Activated CD4-positive, alpha-beta memory T cell treated with anti-CD3 and anti-CD28 coated beads, Interleukin-2, amount 10 ng/mL, durations not matched to agents 7 days and 5 days (primary cell): ENCODE measurements at places on chromosomes 1 and 21.

GRCh38 chr1:91836331-91837040 is 49.5 kb downstream of the TGFBR3 start:
- no peak for DNase-seq

DNA sequence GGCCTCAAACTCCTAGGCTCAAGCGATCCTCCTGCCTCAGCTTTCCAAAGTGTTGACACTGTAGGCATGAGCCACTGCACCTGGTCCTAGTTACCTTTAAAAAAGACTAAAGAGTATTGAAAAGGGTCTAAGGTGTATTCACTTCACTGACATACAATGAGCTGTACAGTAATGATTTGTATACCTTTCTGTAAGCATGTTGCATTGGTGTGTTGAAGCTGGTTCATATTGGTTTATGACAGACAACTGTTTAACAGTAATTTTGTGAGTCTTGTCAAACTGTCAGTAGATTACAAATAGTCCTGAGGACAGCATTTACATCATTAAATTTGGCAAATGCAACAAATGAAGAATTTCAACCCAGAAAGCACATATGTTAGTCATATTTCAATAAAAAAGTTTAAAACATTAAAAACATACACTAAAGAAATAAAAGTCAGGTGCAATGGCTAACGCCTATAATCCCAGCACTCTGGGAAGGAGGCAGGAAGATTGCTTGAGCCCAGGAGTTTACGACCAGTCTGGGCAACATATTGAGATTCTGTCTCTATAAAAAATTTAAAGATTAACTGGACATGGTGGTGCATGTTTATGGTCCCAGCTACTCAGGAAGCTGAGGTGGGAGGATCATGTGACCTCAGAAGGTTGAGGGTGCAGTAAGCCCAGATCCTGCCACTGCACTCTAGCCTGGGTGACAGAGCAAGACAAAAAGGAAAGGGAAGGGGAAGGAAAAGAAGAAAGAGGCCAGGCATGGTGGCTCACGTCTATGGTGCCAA is 88.3 kb upstream of the HP1BP3 start:
- DNase-seq, result no peak

DNA sequence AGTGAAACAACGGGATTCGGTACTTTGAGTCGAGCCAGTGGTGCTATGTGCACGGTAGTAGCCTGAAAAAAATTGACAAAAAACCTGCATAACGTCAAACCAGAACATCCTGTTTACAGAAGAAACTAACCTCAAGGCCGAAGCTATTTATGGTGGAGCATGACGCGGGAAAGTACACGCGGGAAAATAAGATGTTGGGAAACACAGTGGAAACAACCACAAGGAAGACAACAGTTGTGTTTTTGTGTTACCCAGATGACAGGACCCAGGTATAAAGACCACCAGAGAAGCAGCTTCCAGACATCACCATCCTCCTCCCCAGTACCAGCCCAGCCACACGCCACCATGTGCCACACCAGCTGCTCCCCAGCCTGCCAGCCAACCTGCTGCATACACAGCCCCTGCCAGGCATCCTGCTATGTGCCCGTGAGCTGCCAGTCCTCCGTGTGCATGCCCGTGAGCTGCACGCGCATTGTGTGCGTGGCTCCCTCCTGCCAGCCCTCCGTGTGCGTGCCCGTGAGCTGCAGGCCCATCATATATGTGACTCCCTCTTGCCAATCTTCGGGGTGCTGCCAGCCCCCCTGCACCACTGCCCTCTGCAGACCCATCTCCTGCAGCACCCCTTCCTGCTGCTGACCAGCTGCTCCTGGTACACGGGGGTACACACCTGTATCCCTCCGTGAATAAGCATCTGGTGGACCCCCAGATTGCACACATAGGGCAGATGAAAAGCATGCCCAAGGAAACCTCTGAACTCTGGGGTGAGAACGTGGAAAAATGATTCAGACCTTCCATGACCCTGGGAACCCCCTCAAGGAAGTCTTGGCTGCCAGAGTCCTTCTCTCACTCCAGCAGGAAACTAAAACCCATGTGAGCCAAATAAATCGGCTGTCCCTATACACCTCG is at the start of gene KRTAP12-3:
Gene KRTAP12-3, plus strand, starts transcription at position 298 of the 906 bp plus-strand sequence. Its CDS starts 48 bp downstream, at position 346.
- peak; percentile 67 for DNase-seq

DNA sequence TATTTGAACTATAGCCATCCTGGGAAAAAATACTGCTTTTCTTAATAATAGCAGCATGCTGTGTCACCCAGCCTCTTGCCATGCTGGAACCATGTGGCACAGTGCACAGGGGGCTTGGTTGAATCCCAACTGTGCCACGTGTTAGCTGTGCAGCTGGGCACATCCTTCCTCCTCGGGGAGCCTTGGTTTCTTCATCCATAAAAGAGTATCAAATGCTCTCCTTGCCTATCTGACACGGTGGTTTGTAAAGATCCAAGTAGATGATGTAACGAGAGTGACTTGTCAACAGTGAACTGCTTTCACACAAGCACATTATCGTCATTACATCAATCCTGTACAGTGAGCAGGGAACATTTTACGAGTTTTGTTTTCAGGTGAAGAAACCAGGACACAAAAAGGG is 24.4 kb downstream of the VASH2 start:
- no peak for DNase-seq

DNA sequence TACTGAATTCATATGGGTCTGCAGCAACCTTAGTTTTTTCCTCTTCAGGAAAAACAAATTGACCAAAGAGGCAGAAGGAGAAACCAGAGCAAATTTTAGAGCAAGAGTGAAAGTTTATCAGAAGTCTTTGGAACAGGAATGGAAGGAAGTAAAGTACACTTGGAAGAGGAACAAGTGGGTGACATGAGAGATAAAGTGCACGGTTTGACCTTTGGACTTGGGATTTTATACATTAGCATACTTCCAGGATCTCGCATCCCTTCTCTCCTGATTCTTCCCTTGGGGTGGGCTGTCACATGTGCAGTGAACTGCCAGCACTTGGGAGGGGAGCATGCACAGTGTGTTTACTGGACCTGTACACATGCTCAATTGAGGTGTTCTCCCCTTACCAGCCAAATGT is 754.8 kb upstream of the ADAMTS5 start:
- DNase-seq, result no peak

DNA sequence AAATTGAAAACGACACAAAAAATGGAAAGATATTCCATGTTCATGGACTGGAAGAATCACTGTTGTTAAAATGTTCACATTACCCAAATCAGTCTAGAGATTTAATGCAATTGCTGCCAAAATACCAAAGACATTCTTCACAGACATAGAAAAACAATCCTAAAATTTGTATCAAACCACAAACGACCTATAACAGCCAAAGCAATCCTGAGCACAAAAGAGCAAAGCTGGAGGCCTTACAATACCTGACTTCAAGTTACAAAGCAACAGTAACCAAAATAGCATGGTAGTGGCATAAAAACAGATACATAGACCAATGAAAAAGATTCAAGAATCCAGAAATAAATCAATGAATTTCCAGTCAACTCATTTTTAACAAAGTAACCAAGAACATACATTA is 1077.3 kb downstream of the KCNT2 start:
- DNase-seq, result no peak

GRCh38 chr1:93080179-93080823 is 1.2 kb downstream of the MTF2 start:
- no peak for DNase-seq

DNA sequence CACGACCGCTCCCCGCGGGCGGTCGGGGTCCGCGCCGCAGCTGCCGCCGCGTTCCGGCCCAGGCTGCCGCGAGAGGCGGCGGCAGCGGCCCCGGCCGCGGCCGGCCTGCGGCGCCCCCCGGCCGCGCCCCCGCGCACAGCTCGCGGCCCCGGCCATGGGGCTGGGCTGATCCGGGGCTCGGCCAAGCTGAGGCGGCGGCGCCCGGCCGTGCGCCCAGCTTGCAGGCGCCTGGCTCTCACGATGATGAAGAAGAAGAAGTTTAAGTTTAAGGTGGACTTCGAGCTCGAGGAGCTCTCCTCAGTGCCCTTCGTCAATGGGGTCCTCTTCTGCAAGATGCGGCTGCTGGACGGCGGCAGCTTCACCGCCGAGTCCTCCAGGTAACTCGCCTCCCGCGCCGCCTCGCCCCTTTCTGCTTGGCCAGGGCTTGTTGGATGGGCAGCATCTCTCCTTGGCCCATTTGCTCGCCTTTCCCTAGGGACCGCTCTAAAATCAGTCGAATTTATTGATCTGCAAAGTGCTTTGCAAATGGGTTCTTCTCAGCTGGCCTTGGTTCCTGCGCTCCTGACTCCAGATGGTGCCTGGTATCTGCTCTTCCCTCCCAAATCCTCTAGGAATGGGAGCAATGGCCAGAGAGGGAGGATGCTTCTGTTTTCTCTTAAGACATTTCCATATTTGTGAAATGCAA is 431 bp downstream of the EEIG2 start:
- DNase-seq, result peak; percentile 40

DNA sequence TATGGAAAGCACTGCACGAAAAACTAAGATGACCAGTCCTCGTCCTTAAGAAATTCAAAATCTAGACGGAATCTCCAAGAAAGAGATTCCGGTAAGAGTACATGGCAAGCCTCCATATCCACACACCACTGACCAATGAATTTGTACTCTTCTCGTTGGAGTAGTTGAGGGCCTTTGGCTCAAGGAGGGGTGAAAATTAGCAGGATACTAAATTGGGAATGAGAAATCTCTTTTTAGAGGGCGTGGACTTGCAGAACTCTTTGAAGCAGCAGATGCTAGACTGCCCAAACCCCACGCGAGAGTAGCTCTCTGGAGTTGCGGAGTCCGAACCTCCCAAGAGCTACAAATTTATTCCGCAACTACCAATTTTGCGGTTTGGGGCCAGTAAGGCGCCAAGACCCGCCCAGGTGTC is 872 bp upstream of the PPP2R5A start:
- DNase-seq, result no peak

DNA sequence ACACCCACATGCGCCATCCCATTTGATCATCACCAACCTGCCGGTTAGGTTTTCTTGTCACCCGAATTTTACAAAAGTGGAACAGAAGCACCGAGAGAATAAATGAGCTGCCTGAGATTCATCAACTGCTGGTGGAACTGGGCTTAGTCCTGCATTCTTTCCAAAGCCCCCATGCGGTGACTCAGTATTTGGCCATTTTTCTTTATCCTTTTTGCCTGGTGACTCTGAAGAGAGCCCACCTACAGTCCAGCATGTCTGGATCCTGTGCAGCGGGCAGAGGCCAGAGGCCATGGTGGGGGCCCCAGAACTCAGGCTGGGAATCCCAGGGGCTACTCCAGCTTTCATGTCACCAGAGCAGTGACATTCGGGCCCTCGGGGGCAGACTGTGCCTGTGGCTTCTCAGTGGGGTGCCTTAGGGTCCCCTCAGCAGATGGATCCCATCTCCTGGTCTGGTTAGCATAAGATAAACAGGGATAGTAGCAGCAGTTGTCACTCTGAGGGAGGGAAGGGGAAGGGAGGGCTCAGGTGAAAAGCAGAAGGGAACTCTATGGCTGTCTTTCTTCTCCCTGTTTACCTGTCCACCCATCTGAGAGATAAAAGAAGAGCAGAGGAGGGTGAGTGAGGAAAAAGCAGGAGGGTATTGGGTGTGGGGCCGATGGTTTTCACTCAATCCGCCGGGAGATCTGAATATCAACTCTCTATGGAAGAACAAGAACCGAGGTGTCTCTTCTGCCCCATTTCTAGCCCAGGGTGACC is 63.2 kb downstream of the KIF26B start:
- no peak for DNase-seq

DNA sequence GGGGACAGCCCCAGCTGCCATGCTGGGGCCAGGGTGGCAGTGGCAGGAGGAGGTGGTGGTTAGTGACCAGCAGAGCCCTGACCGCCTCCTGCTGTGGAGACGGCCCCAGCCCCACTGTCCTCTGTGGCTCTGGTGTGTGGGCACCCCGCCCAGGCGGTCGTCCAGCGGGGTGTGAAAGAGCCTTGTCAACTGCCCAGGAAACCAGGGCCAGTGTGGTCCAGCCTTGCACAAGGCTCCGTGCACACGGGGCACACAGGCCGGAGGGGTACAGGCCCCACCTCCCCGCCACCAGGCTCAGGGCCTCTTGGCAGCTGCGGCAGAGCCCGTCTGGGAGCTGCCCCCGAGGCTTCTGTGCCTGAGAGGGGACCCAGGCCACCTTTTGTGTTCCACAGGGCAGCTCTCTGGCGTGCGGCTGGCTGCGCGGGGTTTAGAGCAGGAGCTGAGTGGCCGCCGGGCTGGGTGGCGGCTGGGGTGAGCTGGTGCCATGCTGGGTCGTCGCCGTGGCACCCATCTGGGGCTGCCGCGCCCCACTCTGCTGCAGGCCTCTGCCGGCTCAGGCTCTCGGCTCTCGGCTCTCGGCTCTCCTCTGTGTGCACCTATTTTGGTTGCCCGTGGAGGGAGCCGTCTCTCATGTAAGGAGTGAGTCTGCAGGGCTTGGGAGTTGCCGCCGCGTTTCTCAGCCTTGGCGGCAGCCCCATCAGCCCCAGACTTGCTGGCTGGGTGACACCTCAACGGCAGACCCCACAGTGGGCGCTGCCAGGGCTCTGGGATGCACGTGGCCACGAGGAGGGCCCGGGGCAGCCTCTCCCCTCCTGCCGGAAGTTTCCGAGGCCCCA is 36.1 kb downstream of the SLX9 start:
- no peak for DNase-seq

DNA sequence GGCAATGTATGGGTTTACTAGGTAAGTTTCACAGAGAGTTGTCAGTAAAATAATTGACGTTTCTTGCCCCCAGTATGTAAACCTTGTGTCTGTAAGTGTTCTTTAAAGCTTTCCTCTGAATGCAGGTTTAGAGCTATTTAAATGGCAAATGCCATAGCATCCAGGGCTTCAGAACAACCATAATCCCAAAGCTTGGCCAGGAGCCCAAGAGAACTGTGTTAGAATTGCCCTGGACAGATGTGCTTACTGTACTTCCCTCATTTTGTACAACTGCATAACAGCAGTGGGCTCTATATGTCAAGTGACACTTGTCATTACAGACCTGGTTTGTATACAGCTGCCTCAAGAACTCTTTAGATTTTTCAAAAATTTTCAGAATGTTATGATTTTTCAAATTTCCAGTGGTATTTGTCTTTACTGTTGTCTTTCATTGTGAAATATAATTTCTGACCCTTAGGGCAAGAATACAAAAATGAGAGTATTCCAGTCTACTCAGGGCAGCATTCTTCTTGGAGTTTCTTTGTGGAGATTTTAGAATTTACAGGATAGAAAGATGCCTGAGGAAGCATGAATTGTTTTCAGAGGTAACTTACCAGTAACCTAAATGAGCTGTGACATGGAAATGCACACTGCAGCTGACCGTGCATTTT is 136.9 kb upstream of the L1TD1 start:
- DNase-seq, result no peak

DNA sequence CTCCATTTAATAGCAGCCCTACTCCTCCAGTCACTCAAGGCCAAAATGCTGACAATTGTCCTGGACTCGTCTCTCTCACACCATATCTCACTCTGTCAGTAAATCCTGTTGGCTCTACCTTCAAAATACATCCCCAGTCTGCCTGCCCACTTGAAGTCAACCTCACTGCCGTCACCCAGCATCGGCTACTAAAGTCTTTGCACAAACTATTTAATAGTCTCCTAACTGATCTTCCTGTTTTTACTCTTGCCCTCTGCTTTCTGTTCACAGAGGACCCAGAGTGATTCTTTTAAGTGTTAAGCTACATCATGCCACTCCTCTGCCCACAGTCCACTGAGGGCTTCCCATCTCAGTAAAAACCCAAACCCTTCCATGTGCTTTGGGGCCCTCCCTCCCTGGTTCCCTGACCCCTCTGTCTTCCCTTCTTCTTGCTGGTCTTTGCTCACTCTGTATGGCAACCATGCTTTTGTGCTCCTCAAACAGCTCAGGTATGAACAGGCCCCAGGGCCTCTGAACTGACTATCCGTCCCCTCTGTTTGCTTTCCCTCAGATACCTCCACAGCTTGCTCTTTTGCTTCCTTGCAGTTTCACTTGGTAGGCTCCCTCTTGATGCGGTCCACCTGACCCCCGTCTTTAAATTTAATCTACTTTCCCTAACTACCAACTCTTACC is 19.0 kb downstream of the RNASEL start:
- no peak for DNase-seq

- no peak for DNase-seq
Observed at GRCh38 chr1:201503397-201504176, 3.3 kb downstream of the CSRP1 start.
